ENCODE measurements at places on chromosomes 7 and 10.

GRCh38 chr7:140039896-140040295 is 22.9 kb downstream of the PARP12 start:
- no peak for DNase-seq
- peaks cover 21% of the 10 kb centered on the region for H3K27me3 ChIP-seq
- no peak overlapping the region for H3K27ac ChIP-seq
- no peak overlapping the region for H3K4me3 ChIP-seq

DNA sequence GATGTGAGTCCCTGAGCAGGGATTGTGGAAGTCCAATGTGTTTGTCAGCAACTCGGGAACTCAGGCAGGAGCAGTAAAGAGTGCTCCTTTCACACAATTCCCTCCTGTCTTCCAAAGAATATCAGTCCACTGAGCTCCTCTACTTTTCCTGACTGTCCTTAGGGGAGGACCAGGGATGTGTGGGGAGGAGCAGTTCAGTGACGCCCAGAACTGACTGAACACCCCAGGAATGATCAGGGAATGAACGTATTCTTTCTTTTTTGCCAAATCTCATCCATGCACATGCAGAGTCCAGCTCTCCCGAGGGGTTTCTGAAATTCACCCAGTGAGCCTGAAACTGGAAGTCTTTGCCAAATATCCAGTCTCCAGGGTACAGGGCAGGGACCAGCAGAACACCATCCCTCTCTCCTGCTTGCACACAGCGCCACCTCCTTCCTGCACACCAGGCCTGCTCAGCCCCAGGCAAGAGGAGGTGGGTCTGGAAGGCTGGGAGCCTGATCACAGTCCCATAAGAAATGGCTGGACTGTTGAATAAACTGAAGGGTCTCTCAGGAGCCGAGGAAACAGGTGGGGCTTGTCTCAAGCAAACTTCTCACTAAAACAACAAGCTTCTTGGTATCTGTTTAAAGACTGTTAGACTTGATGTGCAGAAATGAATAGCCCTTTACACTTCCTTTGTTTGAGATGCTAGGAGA is 294.7 kb downstream of the C7orf25 start:
- no peak overlapping the region for H3K4me3 ChIP-seq
- no peak for DNase-seq
- no peak overlapping the region for H3K27ac ChIP-seq

GRCh38 chr7:117277576-117277975 is 45.3 kb downstream of the WNT2 start:
- H3K4me1 ChIP-seq = peaks cover 4% of the 10 kb centered on the region
- no peak overlapping the region for H3K27ac ChIP-seq
- no peak for DNase-seq
- H3K27me3 ChIP-seq = peaks cover 13% of the 10 kb centered on the region
- H3K4me3 ChIP-seq = no peak overlapping the region
- no peaks in the 10 kb centered on the region for H3K36me3 ChIP-seq

GRCh38 chr7:134781171-134781570 is 1.7 kb downstream of the CALD1 start:
- no peaks in the 10 kb centered on the region for H3K36me3 ChIP-seq
- H3K27ac ChIP-seq = peak overlapping the region; percentile 37
- DNase-seq = no peak
- H3K4me3 ChIP-seq = peak overlapping the region; percentile 81

DNA sequence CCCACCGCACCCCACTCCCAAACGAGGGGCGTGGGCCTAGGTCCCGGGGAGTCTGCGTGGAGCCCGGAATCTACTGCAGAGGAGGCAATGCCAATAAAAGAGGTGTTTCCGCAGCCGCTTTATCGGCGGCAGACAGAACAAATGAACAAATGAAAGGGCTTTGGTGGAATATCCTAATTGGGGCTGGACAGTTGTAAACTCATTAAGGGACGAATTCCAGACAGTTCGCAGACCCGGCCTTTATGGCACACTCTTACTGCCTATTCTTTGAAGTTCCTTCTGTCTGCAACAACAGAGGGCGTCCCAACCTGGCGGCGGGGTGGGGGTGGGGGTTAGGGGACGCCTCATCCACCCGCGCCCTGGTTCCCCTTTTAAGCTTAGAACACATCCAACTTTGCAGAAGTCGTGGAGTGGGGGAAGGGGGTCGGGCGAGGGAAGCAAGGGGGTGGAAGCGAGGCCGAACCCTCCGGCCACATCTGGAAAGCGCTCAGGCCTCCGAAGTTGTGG is 4.1 kb downstream of the HOXA9 start:
- H3K36me3 ChIP-seq = peaks cover 1% of the 10 kb centered on the region
- H3K27ac ChIP-seq = no peak overlapping the region

DNA sequence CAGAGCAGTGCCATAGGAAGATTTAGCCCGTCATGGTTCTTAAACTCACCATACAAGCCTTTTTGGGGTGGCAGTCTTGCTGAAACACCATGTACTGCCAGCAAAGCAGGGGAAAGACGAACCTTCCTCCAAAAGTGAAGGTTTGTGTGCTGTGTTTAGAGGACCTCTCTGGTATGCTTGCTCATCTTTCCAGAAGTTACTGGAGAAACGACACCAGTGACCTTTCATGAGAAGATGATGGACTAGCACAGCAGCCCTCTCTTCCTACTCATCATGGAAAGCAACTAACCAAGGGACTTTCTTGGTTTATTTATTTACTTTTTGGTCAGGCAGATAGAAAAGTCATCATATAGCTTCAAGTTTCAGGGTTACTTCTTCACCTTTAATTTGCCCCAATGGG is 247.4 kb downstream of the PTEN start:
- DNase-seq = no peak
- H3K4me3 ChIP-seq = no peak overlapping the region
- no peaks in the 10 kb centered on the region for H3K36me3 ChIP-seq
- no peaks in the 10 kb centered on the region for H3K27me3 ChIP-seq
- H3K27ac ChIP-seq = no peak overlapping the region
- no peaks in the 10 kb centered on the region for H3K4me1 ChIP-seq

Data from progenitor cell of endocrine pancreas (in vitro differentiated cells).